ENCODE measurements at places on chromosomes 12 and 14.

DNA sequence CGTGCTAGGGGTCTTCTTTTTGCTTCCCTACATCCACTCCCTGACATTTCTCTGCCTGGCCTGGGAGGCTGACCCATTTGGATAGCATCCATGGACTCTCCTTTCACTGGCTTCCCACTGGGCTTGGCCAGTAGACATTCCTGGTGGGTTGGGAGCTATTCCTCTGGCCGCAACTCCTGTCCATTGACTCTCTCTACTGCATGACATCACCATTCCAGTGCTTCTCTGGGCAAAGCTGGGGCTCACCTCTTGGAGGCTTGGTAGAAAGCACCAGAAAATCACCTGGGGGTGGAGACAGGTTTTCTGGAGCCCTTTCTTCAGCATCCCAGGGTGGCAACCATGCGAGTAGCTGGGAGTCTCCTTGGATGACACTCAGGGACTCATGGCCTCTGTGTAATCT is 16.7 kb upstream of the LHX5 start:
- DNase-seq = no peak

DNA sequence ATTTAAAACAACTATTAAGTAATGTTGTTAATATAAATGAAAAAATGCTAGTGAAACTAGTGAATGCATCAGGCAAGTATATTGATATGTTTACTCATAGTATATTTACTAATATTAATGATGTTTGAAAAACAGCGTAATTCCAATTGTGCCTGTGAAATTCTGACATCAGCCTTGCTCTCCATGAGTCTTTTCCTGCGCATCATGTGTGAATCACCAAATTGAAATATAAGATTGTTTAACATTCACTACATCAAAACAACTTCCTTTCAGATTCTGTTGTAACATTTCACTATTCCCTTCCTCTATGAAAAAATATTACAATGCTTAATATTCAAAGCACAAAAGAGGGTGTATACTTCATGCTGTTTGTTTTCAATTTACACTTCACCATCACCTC is 1995.9 kb upstream of the SEL1L start:
- DNase-seq = no peak

GRCh38 chr14:35163384-35163783 is 41.0 kb downstream of the PRORP start:
- DNase-seq = no peak

GRCh38 chr12:72365151-72365550 is 93.0 kb downstream of the TRHDE start:
- no peak for DNase-seq

DNA sequence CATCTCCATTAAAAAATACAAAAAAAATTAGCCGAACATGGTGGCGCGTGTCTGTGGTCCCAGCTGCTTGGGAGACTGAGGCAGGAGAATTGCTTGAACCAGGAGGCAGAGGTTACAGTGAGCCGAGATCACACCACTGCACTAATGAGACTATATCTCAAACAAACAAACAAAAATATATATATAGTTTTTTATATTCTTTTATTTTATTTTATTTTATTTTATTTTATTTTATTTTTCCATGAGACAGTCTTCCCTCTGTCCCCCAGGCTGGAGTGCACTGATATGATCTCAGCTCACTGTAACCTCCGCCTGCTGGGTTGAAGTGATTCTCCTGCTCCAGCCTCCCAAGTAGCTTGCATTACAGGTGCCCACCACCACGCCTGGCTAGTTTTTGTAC is 79.5 kb downstream of the IRF2BPL start:
- no peak for DNase-seq

- DNase-seq = no peak
Observed at GRCh38 chr14:40204441-40205175, 772.4 kb upstream of the FBXO33 start.

- DNase-seq = no peak
Observed at GRCh38 chr14:78173346-78174035, 3.3 kb downstream of the NRXN3 start.

GRCh38 chr14:22531451-22532344 is 57.3 kb downstream of the DAD1 start:
- DNase-seq = no peak

DNA sequence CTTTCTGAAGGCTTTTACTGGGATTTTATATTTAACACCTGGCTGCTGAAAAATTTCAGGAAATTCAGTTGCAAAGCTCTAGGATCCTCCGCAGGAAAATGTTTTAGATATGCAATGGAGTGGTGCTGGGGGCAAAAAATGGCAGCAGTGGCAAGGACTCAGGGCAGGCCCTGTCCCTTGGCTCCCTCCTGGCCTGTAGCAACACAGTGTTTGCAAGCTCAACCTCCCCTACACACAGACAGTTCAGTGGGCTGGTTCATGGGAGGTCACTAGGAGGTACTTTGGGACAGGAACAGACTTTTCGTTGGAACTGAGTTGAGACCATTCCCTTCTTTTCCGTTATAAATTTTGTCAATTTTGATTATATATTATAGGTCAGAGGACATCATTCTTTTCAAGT is 270.4 kb downstream of the ADAMTS20 start:
- no peak for DNase-seq

GRCh38 chr12:89126712-89127111 is 225.6 kb downstream of the DUSP6 start:
- DNase-seq = no peak

- DNase-seq = no peak
Observed at GRCh38 chr12:3171195-3171591, 94.0 kb downstream of the TSPAN9 start.

DNA sequence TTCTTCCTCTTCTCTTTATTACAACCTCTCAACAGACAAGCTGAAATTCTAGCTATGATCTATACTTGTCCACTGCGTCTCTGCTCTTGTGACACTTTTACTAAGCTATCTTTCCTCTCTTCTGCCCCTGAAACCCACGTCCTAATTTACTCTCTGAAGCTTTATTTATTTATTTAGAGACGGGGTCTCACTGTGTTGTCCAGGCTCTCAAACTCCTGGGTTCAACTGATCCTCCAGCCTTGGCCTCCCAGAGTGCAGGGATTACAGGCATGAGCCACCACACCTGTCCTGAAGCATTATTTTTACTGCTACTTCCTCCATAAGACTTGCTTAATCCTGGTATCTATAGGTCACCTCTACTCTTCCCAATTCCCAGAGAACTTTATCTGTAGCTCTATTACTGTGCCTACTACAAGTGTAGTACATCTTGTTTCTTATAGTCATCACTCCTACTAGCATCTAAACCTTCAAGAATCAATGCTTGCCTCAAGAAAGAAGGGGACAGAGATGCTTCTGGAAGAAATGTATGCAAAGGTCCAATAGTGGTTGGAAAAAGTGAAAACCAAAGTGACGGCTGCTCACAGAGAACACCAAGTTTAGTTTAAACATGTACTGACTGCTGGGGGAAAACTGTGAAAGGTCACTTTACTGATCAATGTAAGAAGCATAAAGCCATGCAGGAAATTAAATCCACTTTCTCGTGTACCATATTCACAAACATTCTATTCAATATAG is 61.3 kb downstream of the MED13L start:
- DNase-seq = no peak

DNA sequence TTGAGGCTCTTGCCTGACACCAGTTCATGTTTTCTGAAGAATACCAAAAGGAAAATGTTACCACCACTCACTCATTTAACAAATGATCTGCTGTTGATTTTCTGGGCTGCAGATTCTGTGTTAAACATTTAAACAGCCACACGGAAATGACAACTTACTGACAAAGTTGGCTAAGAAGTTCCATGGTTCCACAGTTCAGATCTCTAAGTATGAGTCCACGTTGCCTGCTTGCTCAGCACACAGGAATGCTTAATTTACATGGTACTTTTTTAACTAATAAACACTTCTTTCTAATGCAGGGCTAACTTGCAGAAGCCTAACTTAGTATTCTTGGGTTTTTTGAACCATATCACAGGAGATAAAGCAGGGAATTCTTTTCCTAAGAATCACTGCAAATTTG is 34.7 kb downstream of the PTGER2 start:
- DNase-seq = no peak

DNA sequence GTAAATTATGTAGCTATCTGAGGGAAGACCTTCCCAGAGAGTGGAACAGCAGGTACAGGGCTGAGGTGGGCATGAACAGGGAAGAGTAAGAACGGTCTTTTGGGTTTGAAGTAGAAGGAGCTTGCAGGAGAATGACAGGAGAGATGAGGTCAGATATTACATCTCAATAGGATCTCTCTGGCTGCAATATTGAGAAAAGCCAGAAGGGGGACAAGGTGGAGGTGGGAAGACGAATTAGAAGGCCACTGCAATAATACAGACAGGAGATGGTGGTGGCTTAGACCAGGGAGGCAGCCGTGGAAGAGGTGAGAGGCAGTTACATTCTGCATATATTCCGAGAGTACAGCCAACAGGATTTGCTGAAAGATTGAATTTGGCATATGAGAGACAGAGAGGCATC is 310.2 kb downstream of the APAF1 start:
- DNase-seq = no peak

DNA sequence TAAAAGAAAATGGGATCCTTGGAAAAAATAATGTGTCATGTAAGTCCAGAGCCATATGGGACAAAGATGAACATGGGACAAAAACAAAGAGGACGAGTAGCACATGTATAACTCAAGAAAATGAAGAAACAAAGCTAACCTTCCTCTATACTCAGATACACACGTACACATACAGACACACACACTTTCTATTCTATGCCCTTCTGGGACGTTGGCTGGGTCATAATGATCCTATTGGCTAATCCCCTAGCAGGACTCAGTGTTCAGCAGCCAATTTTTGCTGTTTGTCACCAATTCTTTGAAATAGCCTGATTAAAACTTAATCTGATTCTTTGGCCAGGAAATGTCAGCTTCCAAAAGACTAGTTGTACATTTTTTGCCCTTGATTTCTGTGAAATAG is 189.4 kb upstream of the FOXG1 start:
- DNase-seq = no peak

DNA sequence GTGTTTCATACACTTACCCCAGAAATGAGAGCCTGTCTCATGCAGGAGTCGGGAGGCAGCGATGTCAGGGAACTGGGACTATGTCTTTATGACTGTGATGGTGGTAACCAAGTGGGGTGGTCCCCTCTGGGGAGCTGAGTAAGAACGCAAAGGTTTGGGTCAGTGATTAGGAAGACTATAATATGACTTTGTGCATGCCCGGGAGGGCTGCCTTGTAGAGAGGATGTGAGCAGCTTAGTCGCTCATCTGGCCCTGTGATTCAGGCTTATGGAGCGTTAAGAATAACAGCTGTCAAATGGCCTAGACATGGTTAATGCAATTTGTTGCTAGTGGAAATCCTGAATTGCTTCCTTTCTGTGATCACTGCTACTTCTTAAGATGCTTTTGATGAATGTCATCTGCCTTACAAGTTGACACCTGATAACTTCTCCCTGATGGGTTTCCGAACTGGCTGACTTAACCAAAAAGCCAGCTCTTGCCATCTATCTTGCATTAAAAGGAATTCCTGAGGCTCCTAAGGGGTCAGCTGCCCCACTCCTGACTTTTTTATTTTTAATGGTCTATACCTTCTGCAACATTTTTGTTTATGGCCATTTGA is 35.4 kb upstream of the AACS start:
- DNase-seq = no peak

DNA sequence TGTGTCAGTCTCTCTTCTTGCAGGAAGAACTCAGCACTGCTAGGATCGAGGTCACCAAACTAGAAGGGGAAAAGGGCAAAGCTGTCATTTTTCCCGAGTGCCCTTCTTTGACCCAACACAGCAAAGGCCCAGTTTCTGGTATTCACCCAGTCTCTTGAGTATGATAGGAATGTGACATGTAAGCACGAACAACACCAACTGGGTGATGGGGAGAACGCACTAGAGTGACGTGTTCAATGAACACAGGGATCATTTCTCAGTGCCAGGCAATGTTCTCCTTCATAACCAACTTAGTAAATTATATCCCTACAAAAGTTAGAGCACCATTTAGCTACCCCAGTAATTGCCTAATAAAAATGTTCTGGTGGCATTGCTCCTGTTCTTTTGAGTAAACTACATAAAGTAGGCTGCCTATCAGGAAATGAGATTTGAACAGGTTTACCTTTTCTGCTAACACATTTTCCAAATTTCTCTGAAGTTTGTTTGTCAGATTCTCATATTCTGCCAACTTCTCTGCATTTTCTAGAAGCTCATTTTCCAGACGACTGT is 64.5 kb downstream of the NIN start:
- DNase-seq = no peak

DNA sequence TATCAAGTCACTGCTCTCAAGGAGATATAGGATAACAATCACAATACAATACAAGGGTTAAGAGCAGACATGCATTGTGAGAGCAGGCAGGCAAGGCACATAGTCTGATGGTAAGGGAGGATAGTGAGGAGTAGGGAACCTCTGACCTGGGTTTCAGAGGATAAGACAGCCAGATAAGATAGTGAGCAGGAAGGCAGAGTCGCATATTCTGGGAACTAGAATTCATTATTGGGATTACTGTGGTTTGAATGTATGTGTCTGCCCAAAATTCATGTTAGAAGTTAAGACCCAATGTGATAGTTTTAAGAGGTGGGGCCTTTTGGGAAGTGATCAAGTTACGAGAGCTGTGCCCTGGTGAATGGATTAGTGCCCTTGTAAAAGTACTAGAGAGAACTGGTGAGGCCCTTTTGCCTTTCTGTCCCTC is 14.4 kb upstream of the ATF1 start:
- no peak for DNase-seq

- no peak for DNase-seq
Observed at GRCh38 chr12:126210026-126210425, 1144.8 kb downstream of the AACS start.

- no peak for DNase-seq
Observed at GRCh38 chr12:40643506-40643905, 48.7 kb upstream of the CNTN1 start.

- no peak for DNase-seq
Observed at GRCh38 chr14:81986005-81986404, 452.4 kb upstream of the SEL1L start.

GRCh38 chr12:107014055-107014454 is 27.1 kb upstream of the MTERF2 start:
- no peak for DNase-seq

DNA sequence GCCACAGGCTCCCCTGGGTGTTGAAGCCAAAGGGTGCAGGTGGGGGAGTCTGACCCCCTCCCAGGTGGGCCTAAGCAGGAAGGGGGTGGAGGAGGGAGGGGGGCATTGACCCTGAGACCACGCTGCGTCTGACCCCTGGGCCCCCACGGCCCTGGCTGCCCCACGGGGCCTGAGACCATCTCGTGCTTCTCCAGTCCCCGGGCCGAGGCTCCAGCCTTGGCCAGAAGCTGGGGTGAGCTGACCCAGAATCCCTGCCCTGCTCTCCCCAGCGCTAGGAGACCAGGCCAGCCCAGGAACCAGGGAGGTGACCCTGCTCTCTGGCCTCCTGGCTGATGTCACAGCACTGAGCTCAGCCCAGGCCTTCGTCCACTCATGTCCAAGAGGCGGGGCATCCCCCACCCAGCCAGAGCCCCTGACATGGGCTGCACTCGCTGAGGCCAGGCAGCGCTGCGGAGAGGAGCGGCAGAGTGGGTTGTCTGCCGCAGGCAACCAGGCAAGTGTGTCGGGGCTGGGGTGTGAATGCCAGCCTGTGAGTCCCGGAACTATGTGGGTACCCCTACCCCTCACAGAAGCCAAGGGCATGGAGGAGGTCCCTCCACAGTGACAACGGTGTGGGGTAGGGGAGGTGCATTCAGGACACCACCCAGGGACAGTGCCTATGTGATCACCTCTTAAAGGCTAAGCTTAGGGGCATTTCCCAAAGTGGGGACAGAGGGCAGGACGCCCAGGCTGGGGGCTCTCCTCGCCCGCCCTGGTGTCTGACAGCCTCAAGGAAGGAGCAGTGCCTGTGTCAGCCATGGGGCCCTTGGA is 6.3 kb downstream of the TRMT61A start:
- DNase-seq = no peak

- DNase-seq = no peak
Observed at GRCh38 chr14:103232031-103232808, 101.8 kb upstream of the EIF5 start.

Data from stimulated activated CD8-positive, alpha-beta memory T cell treated with anti-CD3 and anti-CD28 coated beads, Interleukin-7, amount 100 ng/mL, for 4 hours (primary cell).